ENCODE measurements at places on chromosomes 4 and X.

DNA sequence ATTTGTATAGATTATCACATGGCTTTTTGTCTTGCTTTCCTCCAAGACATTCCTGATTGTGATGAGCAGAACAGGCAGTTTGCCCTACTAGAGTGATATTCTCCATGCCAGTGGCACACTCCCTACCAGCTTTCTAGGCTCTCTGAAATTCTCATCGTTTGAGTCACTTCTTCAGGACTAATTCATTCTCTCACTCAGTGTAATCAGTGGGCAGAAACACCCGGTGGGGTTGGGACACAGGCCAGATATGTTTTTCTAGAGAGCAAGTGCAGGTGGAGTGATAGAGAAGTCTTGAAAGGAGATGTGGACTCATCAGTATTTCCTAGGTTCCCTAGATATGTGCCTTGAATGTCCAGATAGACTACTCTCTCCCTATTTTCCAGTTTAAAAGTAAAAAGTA lies 13.1 kb downstream of the RAB33A start:
- DNase-seq = no peak

DNA sequence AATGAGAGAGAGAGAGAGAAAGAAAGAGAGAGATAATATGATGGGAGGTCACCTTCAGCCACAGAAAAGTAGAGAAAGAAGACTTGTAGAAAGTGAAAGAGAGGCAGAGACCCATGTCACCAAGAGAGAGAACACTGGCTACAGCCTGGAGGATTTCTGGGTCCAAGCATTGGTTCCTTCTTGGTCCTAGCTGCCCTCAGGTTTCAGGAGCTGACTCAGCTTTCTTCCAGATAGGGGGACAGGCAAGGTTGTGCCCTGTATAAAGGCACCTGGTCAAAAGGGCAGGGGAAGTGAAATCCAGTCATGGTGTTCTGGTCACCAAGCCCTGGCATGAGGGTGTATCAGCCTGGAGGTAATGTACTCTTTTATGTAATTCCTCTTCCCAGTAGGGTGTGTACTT lies 47.5 kb upstream of the XK start:
- no peak for DNase-seq

- no peak for DNase-seq
These were observed at the start of gene SORCS2 for GRCh38 chr4:7192252-7193029. Gene SORCS2 (plus strand): TSS chr4:7192538.

DNA sequence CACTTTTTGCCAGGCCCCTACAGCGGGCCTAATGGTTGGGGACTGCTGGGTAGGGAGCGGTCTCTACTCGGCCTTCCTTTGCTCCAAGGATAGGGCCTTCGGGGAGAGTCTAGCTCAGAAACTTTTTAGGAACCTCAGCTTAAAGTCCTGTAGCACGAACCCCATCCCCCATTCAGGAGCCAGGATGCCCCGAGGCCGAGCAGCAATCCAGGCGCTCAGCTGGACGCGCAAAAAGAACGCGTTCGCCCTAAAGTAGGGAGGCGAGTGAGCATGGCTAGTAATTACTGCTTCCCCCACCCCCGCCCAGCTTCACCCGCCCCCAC lies 9.7 kb downstream of the POU4F2 start:
- DNase-seq = no peak

DNA sequence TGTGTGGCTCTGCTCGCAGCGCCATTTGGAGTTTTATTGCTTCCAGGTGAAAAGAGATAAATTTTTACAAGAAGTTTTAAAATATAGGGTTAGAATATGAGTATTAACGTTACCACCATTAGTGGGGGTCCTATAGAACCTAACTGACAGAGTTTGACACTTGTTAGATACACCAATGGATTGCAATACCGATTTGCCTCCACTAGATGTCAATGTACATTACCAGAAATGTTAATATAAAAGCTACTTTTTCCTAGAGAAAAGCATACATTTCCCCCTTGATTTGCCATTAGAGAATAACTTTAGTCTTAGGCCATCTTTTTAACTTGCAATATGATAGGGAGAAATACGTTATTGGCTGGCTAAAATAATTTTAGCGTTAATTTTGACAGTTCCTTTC lies 108.4 kb downstream of the LINC00632 start:
- no peak for DNase-seq

DNA sequence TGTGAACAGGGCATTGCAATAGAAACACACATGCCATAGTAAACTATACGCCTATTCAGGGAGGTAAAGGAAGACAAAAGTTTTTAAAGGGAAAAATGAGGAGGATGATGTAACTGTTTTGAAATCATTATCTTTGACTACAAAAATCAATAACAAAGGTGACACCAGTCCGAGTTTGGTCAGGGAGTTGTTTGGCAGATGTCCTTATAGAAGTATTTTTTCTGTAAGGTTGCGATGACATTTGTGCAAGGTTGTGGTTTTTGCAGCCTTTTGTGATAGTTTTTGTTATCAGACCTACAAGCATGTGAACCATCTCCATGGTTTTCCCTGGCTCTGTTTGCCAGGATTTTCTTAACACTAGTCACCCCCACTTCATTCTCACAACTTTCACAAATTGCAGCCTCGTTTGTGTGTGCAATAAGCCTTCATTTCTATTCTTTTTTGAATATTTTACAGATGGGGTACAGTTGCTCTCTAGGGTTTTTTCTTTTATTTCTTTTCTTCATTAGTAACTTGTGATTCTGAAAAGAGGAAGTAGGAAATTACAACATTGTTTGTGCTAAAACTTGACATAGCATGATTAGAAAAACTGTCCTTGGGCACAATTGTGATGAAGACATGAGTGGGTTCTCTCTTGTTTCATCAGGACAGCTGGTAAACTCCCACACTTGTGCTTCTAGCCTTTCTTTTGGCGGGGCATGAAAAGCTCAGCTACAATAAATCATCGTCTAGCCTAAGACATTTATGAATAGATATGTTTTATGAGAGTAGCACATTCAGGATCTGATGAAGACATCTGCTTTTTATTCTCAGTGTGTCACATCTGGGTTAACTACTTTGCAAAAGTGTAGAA lies 60.2 kb upstream of the PNPLA4 start:
- DNase-seq = peak; percentile 15

DNA sequence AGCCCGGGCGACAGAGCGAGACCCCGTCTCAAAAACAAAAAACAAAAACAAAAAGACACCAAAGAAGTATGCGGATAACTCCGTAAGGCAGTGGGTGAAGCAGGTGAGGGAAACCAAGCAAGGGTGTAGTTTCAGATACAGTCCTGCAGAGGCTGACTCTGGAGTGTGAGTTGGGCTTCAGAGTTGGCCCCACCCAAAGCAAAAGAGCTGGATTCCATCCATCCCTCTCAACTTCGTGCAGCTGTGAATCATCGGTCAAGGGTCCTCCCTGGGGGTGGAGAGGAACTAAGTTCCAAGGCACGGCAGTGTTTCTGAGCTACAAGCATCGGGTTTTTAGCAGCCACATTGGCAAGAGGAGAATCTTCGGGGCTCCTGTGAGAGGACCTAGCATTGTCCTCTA lies 43.9 kb upstream of the FAM9A start:
- no peak for DNase-seq

DNA sequence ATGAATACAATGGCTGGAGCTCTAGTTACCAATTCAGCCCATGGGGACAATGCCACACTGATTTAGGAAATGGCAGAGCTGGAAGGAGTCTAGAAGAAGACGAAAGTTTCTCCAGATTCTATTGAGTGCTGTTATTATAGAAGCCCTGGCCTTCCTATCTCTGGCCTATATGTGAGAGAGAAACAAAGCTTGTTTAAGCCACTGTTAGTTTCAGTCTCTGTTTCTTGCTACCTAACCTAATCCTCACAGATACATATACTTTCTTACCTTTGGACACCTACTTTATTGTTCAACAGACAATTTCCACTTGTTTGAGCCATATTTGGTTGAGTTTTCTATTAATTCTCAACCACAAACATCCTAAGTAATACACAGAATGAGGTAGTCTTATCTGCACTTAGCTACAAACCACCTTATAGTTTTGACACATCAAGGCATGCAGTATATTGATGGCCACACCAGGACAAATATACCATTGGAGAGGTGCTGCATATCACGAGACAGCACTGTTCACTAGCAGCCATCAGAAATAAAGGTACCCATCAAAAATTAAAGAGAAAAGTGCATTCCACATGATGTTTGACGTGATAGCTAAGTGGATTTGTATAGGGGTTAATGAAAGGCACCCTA lies 190.2 kb downstream of the SMIM20 start:
- no peak for DNase-seq

- DNase-seq = no peak
These were observed 2.3 kb upstream of the EMD start for GRCh38 chrX:154376774-154377173.

GRCh38 chr4:7187168-7187535 lies 5.2 kb upstream of the SORCS2 start:
- DNase-seq = no peak

DNA sequence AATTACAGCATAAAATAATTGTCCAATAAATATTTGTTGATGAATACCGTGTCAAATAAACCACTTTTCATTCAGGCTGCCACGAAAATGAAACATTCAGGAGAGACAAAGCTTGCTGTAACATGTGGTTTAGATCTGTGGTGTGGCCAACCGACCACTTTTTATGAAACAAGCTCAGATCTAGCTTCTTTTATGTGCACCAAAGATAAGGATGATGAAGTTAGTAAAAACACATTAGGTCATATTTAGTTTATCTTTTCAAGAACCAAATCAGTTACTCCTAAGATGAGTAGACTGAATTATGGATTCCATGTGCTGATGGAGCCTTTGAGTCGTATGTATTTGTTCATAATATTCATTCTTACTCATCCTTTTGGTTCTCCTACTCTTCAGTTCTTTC lies 35.8 kb downstream of the STOX2 start:
- DNase-seq = no peak

DNA sequence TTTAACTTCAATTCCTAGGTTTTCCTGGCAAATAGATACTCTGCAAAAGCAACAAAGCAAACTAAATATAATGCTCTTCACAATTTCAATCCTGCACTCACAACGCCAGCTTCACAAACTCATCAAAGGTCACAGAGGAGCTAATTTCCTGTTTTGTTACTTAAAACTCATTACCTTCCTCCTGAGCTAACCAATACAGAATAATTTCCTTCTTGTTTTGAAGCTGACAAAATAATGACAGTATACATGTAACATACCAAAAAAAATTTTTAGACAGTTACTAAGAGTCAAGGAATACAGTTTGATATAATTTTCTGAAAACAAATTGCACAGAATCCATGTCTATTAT lies 17.9 kb downstream of the CNOT6L start:
- no peak for DNase-seq

DNA sequence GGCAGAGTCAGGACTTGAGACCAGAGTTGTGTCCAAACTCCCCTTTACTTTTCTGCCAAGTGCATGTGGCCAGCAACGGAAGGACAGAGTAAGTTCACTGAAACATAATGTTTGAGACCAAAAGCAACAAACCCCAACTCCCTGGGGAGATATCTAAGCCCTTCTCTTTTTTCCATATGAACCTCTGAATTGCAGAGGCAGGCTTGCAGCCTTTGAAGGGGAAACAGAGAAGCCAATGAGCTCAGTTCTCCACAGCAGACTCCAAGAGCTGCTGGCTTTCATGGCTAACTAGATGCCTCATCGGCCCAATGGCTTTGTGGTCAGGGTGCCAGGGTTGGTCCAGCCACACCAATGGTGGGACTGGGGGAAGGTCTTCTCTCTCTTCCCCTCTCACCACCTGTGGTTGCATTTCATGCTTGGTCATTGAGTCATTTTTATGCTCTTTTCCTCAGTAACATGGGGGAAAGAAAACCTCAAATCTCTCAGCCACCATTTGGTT lies 34.0 kb downstream of the STARD8 start:
- DNase-seq = no peak

DNA sequence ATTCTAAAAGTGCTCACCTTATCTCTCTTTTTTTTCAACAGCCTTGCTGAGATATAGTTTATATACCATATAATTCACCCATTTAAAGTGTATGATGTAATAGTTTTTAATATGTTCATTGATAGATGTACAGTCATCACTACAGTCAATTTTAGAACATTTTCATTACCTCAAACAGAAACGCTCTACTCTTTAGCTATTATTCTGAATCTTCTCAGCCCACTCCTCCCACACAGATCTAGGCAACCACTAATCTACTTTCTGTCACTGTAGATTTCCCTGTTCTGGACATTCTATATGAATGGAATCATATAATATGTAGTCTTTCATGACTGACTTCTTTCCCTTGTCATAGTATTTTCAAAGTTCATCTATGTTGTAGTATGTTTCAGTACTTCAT lies 22.6 kb downstream of the MND1 start:
- DNase-seq = no peak

DNA sequence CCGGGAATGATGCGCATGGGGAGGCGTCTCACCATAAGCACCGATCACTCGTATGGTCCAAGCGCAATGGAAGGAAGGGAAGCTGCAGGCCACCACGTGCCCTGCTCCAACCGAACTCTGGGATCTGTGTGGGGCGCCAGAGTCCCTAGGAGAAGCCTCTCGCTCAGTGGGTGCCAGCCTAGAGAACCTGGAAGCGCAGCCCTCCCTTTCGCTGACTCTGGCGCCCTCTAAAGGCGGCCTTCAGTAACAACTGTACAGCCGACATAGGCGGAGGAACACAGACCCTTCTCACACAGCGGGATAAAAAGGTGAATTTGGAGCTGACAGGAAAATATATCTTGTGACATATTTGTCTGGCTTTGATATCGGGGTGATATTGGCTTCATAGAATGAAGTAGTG lies 76.0 kb downstream of the INTS6L start:
- DNase-seq = no peak

DNA sequence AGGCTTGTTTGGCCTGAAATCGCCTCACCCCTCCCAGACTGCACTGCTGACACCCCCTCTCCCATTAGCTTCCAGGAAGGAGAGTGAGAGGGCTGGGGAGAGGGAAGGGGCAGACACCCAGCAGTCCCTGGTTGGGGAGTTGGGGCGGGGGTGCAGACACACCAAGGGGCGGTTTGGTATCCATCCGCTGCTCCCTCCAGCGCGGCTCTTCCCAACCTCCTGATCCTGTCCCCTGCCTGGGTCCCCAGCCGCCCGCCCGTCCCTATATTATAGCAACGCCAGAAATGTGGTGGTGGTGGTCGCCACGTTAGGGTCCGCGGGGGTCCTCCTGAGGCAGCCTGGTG lies 24.9 kb downstream of the GPRASP3 start:
- no peak for DNase-seq

DNA sequence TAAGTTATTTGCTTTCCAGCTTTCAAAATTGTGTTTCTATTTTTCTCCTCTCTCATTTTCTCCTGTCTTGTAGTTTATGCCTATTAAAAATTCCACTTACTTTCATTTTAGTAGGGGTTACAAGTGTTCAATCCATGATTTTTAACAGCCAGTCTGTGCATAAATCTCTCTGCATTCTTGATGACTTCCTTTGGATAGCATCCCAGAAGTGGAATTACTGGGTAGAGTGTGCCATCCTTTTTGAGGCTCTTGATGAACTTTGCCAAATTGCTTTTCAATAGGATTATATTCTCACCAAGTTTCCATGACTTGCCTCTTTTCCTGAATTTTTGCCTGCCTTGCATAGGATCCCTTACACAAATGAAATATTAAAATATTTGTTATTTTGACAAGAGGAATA lies 58.5 kb downstream of the DIPK2B start:
- DNase-seq = peak; percentile 16

- DNase-seq = no peak
These were observed 234.8 kb downstream of the COL25A1 start for GRCh38 chr4:109067508-109068235.

Data from GM04504 (cell line).